Calu3 (cell line): ENCODE measurements at places on chromosomes 1 and 21. TPM values are rescaled to one million over a fixed set of nuclear protein-coding genes. Genes with fewer than 3 reads are reported as not detected.

RIPPLY3 gene
- total RNA-seq: 0.17 and 0.40 TPM in 2 replicates

CLCA4 gene
- total RNA-seq: not detected in 2 replicates

IL22RA1 gene
- total RNA-seq: 1.3 and 2.0 TPM in 2 replicates

DIO1 gene
- not detected in 2 replicates for total RNA-seq

ARHGAP29 gene
- total RNA-seq: 57.9 and 62.6 TPM in 2 replicates

BTBD8 gene
- total RNA-seq: 3.8 and 4.0 TPM in 2 replicates

RNF19B gene
- total RNA-seq: 21.5 and 23.2 TPM in 2 replicates

LEPR gene
- total RNA-seq: 2.1 and 3.5 TPM in 2 replicates

DNA sequence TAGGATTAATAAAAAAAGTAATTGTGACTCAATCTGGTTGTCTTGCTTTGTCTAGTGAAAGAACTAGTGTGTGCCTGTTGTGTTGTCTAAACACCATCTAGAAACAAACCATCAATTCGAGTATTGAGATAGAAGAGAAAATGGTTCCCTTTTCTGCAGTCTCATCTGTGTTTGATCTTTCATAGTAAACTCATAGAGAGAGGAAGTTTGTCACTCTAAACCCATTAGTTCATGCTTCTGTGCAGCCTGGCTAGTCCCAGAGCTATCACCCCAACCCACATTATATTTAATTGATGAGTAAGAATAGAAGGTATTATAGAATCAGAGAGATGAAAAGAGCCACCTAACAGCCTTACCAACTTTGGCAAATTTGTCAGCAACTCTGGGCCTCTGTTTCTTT lies 99.5 kb downstream of the TGFB2 start:
- DNase-seq: no peak

DNA sequence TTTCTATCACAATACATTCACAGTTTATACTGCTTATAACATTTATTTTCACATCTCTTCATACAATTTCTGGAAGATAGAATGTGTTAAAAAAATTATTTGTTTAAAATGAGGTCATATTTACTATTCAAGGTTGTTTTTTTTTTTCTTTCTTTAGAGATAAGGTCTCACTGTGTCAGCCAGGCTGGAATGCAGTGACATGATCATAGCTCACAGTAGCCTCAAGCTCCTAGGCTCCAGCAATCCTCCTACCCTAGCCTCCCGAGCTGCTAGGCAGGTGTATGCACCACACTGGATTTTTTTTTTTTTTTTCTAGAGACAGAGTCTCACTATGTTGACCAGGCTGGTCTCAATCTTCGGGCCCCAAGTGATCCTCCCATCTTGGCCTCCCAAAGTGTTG lies 19.0 kb upstream of the RNF11 start:
- no peak for DNase-seq

DNA sequence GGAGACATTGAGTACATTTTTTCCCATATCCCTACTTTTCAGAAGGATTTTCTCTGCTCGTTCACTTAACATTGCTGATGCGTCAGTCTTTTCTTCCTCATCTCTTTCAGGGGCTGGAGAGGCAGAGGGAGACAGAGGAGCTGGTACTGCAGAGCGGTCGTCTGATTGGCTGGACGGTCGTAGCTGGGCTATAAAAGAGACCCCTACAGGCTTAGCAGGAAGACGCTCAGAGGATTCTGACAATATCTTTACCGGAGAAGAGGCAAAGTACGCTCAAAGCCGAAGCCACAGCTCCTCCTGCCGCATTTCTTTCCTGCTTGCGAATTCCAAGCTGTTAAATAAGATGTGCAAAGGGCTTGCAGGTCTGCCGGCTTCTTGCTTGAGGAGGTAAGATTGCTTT lies at the start of gene RGS4:
Gene RGS4 (plus strand): TSS at position 220 of the 400 bp plus-strand sequence. CDS start 124 bp downstream, at position 344.
- peak; percentile 57 for DNase-seq

DNA sequence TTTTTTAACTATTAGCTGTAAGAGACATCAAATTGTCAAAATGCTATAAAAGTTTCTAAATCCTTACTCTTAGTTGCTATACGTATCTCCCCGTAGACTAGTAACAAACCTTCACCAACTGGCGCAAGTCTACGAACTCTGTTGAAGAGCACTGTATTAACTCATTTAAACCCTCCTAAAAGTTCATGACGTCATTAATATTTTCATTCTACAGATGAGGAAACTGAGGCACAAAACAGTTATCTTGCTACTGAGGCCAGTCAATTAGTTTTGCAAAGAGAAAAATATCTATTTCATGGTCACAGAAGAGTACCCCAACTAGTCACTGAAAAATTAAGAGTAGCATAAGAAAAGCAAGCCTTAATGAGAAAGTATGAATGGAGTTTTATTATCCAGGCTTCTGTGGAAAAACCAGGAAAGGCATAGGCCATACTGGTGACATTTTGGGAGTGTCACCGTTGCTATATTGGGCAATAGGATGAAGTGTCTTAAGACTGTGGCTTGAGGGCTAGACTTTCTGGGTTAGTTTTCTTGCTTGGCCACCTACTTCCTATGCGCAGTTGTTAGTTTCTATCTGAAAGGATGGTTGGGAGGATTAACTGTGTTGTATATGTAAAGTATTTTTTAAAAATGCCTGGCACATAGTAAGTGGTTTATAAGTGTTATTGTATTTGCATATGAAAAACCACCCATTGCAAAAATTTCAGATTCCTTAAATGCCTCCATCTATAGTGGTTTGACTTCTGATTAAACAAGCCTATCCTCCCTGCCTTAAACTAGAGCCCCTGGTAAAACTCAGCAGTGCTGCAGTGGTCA lies 52.4 kb upstream of the SYT14 start:
- no peak for DNase-seq

DNA sequence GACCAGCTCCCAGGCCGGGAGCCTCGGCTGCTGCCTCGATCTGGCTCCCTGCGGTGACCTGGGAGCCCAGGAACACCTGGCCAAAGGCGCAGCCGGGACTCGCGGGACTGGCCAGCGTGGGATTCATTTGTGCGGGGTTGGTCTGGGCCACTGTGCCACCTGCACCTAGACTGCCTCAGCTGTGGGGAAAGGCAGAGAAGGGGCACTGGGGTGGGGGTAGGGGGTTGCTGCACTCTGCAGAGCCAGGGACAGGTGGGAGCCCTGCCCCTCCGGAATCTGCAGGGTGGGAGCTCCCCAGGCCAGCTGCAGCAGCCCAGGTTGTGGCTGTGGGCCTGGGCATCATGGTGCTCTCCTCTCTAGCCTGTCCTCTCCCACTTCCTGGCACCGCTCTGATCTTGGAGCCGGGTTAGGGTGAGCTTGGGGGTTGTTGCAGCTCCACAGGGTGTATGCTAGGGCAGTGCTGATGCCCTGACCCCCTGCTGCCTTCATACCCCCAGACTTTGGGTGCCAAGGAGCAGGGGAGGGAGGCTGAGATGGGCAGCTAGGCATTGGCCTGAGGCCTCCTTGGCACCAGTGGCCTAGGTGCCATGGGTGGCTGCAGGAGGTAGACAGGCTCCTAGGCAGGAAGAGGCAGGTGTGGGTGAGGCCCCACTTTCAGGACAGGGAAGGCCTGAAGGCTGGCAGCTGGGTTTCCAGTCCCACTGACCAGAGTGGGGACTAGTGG lies 57.5 kb upstream of the ETV3 start:
- DNase-seq: no peak

DNA sequence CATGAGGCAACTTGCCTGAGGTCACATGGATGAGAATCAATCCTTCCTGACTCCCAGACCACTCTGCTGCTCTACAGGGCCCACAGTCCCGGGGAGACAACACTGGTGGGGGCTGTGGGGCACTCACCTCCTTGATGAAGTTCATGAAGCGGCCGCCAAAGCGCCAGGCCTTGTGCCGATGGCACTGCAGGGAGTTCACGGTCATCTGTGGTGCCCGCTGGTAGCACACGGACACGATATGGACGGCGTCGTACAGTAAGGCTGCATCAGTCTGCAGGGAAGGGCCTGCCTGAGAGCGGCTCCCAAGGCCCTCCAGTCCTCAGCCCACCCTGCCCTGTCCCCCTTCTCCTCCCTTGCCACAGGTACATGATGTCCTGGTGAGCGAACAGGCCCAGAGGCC lies 175.3 kb downstream of the GRIK3 start:
- DNase-seq: no peak

DNA sequence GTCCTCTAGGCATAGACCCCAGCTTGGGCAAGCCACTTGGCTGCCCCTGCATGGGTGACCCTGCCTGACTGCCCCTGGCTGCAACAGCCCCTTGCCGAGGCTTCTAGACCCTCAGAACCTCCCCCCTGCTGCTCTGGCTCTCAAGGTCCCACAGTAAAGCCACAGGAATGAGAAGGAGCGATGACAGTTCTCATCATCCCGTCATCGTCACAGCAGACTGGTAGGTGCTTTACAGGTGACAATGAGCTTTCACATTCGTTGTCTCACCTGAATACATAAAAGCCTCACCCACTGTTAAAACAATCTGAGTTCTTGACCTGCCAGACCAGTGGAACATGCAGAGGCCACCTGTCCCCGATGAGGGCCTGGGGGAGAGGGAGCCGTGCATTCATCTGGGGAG lies 36.0 kb upstream of the GPR157 start:
- DNase-seq: peak; percentile 28

DNA sequence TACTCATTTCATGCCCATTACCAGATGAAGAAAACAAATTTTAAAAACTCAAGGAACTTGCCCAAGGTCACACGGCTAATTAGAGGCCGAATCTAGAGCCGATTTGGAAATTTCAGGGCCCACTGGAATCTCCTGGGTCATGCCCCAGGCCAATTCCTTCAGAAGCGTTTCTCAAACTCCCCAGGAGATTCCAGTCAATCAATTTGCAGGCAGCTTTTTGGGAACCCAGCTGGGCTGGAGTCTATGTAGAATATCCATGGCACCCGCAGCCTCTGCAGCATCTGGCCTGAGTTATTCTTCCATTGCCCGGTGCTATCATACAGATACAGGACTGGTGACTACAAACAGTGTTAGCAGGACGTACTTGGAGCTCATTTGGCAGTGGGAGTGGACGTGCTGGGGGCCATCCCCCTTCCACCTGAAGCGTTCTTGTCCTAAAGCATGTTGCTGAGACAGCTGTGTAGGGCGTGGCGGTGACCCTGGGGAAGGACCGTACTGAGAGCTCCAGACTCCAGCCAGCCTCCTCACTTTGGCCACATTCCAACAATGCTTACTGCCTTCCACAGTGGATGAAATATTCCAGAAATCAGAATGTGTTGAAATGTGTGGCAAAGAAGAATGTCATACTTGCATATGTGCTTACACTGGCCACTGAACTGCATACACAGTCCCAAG lies 38.3 kb downstream of the ABCG1 start:
- DNase-seq: no peak

GRCh38 chr1:208090388-208091301 lies 153.5 kb downstream of the PLXNA2 start:
- no peak for DNase-seq

GRCh38 chr1:48227165-48228013 lies 4.9 kb downstream of the SLC5A9 start:
- no peak for DNase-seq

DNA sequence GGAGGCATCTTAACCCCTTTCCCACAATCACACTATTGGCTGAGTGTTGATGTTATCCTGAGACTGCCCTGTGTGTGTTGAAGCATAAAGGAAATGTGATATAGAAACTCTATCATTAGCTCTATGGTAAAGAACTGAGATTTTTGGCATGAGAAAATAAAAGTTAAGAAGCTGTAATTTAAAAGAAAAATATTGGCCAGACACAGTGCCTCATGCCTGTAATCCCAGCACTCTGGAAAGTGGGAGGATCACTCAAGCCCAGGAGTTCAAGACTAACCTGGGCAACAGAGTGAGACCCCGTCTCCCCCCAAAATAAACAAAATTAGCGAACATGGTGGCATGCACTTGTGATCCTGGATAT lies 14.2 kb upstream of the RIPK4 start:
- no peak for DNase-seq

DNA sequence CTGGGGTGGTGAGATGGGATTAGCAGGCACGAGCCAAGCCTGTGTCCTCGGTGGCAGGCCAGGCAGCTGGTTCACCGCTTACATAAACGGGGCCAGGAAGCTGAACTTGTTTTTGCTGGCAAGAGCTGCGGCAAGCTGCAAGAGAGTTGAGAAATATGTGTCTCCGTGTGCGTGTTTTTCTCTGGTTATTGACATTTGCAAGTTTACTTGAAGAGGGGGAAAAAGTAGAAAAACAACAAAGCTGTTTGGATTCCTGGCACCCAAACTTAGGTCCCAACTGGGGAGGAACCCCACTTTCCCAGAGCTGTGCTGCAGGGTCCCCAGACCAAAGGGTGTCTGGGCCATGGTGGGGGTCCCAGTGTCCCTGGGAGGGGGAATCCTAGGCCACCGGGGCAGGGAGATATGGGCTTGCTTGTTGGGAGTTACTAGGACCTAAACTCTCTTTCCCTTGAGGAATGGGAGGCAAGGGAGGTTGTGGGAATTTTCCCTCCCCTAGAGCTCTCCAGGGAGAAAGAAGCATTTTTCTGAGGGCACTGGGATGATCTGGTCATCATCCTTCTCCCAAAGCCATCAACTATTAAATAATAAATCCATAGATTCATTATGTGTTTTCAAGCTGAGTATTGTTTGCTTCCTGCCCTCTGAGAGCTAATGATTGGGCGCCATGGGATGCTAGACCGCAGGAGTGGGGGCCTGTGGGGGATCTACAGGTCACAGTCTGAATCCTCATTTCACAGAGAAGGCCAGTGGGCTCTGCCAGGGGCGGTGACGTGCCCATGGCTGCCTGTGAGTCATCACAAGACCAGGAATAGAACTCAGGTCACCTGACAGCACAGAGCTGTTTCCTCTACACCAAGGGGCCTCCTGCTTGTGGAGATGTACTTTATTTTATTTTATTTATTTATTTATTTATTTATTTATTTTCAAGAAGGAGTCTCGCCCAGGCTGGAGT lies 14.8 kb downstream of the IL6R start:
- peak; percentile 81 for DNase-seq

- no peak for DNase-seq
Measured at GRCh38 chr1:169236880-169237279, 130.4 kb downstream of the ATP1B1 start.

- no peak for DNase-seq
Measured at GRCh38 chr1:22792396-22793160, 81.9 kb downstream of the EPHB2 start.

DNA sequence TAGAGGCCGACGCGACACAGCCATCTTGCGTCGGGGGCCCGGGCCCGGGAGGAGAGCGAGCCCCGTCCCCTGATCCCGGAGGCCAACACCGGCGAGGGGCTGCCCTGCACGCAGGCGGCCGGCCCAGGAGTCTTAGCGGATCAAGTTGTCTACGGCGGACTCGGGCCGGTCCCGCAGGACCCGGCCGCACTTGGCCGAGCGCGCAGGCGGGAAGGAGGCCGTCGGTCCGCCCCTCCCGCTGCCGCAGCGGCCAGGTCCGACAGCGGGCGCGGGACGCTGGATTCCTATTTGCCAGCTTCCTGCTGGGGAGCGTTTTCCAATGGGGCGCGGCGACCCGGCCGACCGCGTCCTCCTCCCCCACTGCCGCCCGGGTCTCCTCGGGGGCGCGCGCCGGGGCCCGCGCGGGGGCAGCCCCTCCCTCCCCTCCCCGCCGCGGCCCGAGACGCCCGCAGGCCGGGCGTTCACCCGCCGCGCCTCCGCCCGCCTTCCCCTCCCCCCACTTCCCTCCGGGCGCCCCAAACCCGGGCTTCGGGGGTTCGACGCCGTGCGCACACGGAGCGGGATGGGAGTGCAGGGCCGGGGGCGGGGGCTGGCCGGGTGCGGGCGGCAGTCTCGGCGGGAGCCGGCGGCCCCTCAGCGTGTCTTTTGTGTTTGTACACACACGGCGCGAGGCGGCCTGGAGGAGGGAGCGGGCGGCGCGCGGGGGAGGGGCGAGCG lies 517 bp upstream of the H3-3A start:
- DNase-seq: peak; percentile 92
